ENCODE measurements at places on chromosomes 2 and 18. TPM values are rescaled to one million over a fixed set of nuclear protein-coding genes. Genes with fewer than 3 reads are reported as not detected.

GRCh38 chr18:24342347-24342746, 55.3 kb downstream of the OSBPL1A start:
- no peak for DNase-seq

SNED1 gene
- 2.8 TPM for total RNA-seq

DNA sequence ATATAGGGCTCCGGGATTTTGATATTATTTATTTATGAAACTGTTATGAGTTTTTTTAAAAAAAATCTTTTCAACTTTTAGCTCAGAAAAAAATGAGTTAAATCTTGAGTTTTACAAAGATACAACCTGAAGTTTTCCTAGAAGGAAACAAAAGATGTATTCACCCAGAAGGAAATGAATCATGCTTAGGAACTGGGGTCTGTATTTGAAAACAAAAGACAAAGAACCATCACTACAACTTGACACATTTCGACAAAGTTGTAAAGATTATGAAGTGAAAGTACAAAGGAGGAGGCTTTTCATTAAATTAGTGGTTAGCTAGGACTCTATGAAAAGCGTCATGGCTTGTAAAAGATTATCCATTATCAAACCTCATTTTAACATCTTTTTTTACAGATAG, 143.3 kb downstream of the PDE1A start:
- DNase-seq = no peak

DNA sequence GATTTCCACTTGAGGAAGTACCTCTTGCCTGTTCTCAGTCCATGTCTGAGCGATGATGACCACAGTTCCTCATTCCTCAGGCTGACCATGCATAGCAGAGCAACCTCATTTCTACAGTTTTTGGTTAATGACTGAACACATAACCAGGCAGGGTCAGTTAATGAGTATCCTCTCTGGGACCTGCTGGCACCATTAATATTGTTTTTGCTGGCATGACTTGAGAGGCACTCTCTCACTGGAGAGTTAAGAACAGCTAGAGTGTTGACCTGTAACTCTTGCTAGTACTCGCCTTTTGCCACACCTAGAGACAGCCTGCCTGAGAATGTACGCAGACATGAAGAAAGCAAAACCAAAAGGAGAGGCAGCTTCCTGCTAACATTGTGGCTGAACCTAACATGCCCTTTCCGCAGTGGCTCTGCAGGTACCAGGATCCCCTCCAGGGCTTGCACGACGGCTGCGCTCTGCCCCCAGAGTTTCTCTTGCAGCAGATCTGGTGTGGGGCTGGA, 23.9 kb downstream of the PECR start:
- DNase-seq = no peak

- DNase-seq = peak; percentile 61
Measured at GRCh38 chr2:239143858-239144712, 256.7 kb downstream of the HDAC4 start.

QPCT gene
- total RNA-seq = 7.4 TPM

GRCh38 chr18:5895299-5895875, at the start of gene TMEM200C:
TMEM200C (minus strand) TSS chr18:5895522; CDS start chr18:5892063, 3,459 bp downstream.
- peak; percentile 78 for DNase-seq

DNA sequence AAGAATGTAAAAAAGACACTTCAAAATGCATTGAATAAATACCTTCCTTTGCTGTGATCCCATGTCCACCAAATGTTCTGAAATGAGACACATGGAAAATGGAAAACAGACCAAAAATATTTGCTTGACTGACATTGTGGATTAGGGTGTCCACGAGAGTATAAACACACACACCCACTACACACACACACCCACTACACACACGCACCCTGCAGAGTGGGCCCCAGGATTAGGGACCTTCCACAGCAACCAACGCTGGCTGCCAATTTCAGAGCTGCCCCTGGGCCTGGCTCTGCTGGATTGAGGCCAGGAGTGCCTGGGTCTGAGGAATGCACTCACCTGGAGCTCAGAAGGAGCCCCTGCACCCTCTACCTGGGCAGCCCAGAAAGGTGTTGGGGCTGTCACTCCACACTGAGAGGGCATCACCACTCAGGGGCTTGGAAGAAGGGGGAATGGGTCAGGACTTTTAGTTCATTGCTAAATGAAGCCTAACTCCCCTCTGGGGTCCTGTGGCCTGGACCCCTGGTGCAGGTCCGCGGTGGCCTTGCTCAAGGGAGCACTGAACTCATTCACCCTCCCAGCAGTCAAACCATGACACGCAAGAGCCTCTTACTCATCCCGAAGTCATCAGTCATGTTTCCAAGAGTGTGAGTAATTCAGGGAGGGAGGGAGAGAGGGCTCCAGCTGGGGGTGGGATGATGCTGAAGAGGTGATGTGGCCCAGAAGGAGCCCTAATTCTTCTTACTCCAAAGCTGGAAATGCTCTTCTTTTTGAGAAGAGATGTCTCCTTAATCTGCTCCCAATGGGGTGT, 50.2 kb upstream of the PLB1 start:
- no peak for DNase-seq

- no peak for DNase-seq
Measured at GRCh38 chr2:239222706-239223309, 178.0 kb downstream of the HDAC4 start.

DNA sequence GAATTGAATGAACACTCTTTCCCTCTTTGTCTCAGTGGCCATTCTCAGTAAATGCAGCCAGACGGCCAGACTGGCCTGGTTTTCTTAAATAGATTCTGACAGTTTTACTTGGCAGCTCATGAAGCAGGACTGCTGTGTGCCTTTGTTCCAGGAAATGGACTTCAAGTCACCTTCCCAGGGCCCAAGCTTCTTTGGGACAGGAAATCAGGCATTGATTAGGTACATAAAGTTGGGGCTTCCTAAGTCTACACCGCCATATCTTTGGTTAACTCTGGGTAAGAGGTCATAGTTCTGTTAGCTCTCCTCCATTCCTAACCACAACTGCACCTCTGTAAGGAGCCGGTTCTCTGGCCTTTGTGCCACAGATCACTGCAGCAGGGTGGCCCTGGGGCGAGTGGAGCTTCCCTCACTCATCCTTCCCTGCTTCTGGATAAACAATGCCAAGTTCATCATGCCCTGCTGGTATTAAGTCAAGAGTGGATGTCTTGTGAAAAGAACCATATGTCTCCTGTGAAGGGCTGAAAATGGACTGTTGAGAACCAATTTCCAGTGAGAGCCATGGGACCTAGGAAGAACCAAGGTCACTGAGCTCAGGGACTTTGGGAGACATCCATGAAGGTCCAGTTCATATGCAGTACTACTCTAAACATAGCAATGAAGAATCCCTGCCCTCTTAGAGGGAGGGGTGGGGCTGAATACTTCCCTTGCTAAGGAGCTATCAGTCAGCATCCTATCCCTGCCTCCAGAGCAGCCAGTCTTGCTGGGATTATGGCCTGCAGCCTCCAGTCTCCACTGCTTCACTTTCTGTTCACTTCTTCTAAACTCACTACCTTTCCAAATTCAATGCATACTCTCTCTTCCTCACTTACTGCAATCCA, 122.6 kb upstream of the XPO1 start:
- DNase-seq = no peak

GRCh38 chr18:38940475-38940862, 1374.9 kb upstream of the CELF4 start:
- no peak for DNase-seq

GRCh38 chr2:43708178-43708577, 31.9 kb upstream of the C1GALT1C1L start:
- no peak for DNase-seq

DNA sequence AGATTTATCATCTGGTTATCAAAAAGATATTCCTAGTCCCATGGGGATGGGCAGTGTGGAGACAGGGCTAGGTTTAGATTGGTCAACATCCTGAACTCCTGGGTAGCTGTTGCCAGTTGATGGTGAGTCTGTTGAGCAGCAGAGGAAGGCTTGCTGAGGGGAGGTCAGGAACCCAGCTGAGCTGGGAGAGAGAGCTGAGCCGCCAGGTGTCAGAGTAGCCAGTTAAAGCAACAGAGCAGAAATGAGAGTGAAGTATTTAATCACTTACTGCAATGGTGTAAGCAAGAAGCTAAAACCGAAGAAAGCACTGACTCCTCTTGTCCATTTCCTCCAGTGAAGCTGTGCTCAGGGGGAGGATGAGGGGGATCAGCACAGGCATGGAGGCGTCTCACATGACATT, 29.6 kb downstream of the SMYD1 start:
- DNase-seq = no peak

ASB3 gene
- total RNA-seq = 25.3 TPM

- no peak for DNase-seq
Measured at GRCh38 chr2:151840216-151841046, 12.2 kb upstream of the ARL5A start.

GORASP2 gene
- 38.8 TPM for total RNA-seq

- DNase-seq = no peak
Measured at GRCh38 chr2:172323256-172323655, 104.1 kb upstream of the ITGA6 start.

- no peak for DNase-seq
Measured at GRCh38 chr2:146931109-146931508, 913.7 kb upstream of the ACVR2A start.

FAP gene
- not detected for total RNA-seq

- peak; percentile 88 for DNase-seq
Measured at GRCh38 chr2:15939854-15940660, at the start of gene MYCN. MYCN (plus strand) TSS chr2:15940550; CDS start chr2:15942065, 1,515 bp downstream.

MGAT4A gene
- total RNA-seq = 35.8 TPM

KLHL30 gene
- total RNA-seq = 3.5 TPM

ESCO1 gene
- total RNA-seq = 14.3 TPM

C2orf80 gene
- total RNA-seq = not detected

- no peak for DNase-seq
Measured at GRCh38 chr2:214315324-214315723, 95.5 kb upstream of the VWC2L start.

RTP5 gene
- not detected for total RNA-seq

All from glutamatergic neuron (in vitro differentiated cells).